ENCODE measurements at places on chromosomes 3 and 15.

GRCh38 chr15:79161837-79162508 lies 71.4 kb upstream of the RASGRF1 start:
- DNase-seq, result no peak

DNA sequence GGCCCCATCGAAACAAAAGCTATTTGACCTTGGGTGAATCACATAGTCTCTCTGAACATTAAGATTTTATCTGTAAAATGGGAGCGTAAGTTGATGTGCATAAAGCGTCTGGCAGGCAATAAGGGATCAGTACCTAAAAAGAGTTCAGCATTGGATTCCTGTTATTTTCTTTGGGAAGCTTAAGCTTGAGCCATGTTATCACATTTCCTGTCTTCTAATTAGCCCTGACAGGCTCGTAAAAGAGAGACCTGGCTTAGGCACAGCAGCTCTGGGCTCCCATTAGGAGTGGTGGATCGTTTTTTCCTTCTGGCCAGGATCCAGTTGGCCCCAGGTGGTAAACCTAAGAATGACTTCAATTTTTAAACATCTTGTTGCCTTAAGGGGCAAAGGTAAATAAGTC lies 26.0 kb upstream of the CA12 start:
- no peak for DNase-seq

DNA sequence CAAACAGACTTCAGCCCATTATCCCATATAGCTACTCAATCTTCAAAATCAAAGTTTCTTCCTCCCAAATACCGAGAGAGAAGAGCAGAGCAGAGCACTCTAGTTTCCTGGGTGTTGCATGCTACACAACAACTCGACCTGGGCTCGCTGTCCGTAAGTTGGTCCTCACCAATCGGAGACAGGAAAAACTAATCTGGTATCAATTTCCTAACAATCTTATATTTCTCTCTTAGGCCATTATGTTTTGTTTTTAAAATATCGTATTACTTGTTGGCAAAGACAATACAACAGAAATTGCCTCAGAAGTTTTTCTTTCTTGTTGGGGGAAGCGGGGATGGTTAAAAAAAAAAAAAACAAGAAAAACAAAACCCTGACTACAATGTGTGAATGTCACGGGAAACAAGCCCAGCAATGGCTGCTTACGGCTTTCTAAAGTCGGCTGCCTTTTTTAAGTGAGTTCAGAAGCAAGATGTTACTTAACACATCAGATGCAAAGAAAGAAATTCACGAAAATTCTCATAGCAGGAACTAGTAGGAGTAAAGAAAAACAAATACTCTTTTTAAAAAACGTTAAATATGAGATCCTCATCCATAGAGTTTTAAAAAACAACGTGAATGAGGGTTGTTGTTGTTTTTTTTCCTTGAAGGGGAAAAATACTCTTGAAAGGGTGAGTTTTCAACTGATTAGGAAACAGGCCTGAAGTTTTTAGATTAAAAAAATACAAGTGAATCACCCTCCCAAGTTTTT lies 1.9 kb downstream of the VGLL4 start:
- no peak for DNase-seq

DNA sequence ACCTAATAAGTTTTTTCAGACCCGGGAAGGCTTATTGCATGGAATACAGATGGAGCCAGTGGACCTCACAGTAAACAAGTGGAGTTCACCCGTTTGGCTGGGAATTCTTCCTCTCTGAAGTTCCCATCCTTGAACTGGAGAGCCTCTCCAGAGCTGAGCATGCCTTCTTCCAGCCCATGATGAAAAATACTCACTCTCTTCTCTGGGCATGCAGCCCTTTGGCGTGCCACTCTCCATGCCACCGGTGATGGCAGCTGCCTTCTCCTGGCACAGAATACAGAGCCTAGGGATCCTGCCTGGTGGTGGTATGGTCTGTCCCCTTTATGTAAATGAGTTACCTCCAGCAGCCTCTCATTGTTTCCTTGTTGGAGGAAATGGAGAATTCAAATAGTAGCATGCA lies 150.8 kb downstream of the LEKR1 start:
- DNase-seq, result no peak

DNA sequence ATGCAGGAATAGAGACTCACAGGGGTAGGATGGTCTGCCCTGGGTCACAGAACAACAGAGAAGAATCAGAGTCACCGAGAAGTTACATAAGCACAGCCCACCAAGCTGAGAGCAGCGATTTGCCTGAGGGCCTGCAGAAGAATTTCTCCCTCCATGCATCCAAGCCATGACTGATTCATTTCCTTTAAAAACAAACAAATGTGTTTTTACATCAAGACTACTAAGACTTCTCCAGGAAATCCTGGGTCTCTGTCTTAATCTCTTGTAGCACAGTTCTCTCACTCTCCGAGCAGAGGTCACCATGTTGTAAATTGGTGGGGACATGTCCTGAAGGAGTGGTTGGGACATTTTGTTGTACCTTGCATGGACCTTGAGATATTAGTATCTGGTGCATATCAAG lies 159.8 kb downstream of the THSD4 start:
- no peak for DNase-seq

DNA sequence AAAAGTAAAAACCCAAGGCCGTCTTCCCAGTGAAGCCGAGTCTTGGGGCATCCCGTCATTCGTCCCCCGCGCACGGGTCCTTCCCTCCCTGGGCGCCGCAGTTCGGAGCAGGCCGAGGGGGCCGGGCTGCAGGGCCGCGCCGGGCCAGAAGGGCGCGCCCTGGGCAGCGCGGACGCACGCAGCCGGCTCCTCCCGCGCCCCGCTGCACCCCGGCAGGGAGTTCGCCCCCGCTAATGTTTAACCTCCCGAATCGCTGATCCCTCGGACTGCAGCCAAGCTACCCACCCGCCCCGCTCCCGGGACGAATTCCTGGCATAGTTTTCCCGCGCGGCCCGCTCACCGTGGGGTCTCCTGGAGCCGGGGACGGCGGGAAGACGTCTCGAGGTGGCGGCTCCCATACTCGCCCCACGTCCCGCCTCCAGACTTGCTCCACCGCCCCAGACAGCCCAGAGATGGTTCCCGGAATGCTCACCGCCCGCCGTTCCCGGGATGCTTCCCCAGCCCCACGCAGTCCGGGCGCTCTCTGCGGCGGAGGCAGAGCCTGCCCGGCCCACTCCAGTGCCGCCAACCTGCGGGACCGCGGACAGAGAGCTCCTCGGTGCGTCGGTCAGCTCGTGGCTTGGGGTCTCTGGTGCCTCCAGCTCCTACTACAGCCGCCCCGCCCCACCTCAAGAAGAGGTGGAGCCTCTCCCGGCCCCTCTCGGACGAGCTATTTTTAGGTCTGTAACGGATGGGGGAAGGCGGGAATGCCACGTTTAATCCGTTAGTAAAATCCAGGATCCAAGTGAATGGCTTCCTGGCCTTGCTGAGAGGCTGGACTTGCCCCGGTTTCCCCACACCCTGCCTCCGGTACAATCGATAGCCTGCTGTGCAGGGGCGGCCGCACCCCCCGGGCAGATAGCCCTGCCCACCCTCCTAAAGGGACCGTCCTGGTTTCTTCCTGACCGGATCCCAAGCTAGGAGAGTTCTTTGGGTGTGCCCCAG lies at the start of gene DZIP1L:
Gene DZIP1L (minus strand): TSS at position 621 of the 984 bp plus-strand sequence. CDS start 11,637 bp downstream, outside the sequence.
- DNase-seq, result peak; percentile 53

- no peak for DNase-seq
These were observed 66.1 kb upstream of the LIMD1 start for GRCh38 chr3:45528429-45528828.

DNA sequence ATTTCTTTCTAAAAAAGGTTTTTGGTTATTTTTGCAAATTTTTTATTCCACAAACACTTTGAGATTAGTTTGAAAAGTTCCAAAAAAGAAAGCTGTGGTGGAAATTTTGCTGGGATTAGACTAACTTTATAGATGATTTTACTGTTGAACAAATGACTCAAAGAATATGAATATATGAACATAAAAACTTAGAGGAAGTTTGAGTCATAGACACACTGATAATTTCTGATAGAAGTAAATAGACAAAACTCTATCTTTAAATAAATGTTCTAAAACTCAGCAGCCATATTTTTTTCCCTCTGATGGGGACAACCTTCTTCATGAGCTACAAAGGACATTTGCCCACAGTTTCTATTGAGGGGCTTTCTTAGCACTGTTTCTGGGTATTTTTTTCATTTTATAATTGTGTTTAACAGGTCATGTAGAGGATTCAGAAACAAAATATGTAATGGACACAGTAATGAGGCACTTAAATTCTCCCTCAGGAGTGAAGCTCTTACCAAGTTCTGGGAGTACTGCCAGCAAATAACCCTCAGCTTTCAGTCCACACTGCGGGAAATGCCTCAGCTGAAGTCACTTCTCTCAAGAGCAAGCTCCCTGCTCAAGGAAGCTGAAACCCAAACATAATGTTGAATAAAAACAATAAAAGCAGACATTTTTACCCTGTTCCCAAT lies 157.6 kb downstream of the NFKBIZ start:
- DNase-seq, result no peak

DNA sequence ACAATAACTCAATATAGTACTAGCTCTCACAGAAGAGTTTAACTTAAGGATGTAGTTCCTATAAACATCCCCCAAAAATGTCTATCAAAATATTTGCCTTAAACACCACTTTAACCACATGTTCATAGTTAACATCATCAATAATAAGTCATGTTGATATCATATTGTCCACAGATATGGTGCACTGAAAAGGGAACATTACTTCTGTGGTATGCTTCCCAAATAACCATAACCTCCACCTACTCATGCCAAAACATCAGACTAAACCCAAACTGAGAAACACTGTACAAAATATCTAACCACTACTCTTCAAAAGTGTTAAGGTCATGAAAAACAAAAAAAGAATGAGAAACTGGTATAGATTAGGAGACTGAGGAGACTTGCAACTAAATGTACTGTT lies 32.9 kb downstream of the SLC4A7 start:
- DNase-seq, result no peak

DNA sequence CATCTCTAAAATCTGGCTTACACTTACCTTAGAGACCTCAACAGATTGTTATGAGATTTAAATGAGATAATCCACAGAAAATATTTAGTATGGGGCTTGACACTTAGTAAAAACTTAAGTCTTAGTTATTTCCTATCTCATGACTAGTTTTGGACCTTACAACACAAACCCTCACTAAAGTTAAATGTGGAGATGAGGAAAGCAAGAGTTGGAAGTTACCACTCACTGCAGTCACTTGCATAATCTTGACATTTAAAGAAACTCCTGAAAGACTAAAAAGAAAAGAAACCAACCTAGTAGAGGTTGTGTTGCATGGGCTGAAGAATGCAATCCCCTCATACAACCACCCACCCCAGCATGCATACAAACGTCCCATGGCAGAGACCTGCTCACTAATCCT lies 40.1 kb downstream of the ITGB5 start:
- DNase-seq, result no peak

- no peak for DNase-seq
These were observed 74.3 kb downstream of the NUP210 start for GRCh38 chr3:13345772-13346171.

DNA sequence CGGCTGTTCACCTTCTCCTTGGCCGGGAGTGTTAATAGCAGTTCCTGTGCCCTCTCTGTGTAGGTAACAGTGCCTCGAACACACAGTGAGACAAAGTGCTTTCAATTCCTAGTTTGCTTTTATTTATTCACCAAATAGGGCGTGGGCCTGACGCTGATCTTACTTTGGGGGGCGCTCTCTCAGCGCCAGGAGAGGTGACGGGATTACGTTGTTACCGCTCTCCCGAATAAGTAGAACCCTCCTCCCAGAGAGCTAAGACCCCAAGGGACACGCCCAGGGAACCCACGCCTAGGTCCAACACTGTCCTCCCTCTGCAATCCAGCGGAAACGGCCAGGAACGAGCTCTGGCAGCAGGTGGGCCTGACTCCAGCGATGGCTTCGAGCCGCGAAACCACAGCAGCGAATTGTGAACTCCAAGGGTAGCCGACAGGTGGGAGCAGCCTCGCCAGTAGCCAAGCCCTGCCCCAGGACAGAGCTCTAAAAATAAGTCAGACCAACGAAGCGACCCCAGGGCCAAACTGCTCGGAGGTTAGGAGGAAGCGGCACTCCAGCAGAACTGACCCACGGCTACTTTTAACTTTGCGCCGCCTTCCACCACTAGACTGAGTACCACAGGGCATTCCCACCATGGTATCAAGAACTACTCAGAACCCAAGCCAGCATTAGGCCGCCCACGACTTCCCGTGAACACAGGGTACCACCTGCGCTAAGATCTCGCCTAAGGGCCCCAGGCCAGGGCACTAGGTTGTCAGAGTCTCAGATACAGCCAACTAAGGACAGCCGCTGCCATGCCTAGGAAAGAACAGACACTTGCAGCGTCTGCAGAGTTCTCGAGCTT lies 1.6 kb upstream of the SIN3A start:
- DNase-seq, result peak; percentile 78

GRCh38 chr15:60324706-60325438 lies 72.9 kb downstream of the ANXA2 start:
- no peak for DNase-seq

DNA sequence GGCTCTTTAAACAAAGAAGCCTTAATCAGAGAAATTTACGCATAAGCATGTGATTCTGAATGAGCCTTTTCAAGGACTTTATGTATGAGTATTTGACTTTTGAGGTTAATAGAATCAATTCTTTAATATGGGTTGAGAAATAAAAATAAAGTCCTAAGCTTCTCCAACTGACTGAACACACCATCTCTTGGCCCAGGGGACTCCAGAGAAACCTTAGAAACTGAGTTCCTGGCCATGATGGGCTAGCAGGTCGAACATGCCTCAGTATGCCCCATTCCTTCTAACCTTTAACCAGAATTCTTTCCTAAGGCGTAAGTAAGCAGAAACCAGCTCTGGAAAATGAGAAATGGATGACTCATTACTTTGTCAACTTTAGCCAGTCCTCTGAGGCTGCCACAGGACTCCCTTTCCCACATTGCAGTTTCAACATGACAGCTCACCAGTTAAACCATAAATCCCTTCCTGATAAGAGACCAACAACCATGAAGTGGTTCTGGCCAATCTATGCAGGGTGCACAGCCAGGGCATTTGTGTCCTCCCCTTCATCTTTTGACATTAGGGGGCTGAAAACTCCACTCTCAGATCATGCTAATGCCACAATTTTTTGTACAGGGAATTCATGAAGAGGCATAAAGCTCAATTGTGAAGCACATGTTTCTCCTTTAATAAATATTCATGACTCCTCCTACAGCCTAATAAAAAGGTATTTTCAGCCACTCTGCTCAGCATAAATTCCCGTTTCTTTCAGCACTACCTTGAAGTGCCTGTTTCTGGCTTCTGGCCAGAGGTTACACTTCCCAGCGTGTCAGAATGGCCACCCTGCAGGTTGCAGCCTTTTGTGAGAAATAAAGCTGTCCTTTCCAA lies 33.3 kb downstream of the TM4SF18 start:
- no peak for DNase-seq

GRCh38 chr3:46656778-46657556 lies 36.5 kb downstream of the ALS2CL start:
- DNase-seq, result no peak

GRCh38 chr3:9915254-9916141 lies 1.4 kb upstream of the IL17RC start:
- DNase-seq, result peak; percentile 37

Data from activated naive CD4-positive, alpha-beta T cell treated with anti-CD3 and anti-CD28 coated beads, Interleukin-2, amount 50 U/mL, for 72 hours (primary cell).